ENCODE measurements at places on chromosomes 11 and 22. TPM values are rescaled to one million over a fixed set of nuclear protein-coding genes. Genes with fewer than 3 reads are reported as not detected.

Gene YAP1
- 142 TPM for total RNA-seq

Gene POU2AF1
- not detected for total RNA-seq

Gene CD151
- 108 TPM for total RNA-seq

Gene EFCAB6
- 2.3 TPM for total RNA-seq

Gene OR8U1
- total RNA-seq = not detected

Gene PICK1
- total RNA-seq = 24.0 TPM

Gene ASPHD2
- total RNA-seq = 4.5 TPM

GRCh38 chr11:67412495-67413179 is 2.8 kb upstream of the CARNS1 start:
- no peak overlapping the region for H3K27ac ChIP-seq
- H3K4me1 ChIP-seq = peaks cover 21% of the 10 kb centered on the region
- no peaks in the 10 kb centered on the region for H3K36me3 ChIP-seq
- H3K27me3 ChIP-seq = peaks cover 47% of the 10 kb centered on the region
- H3K4me3 ChIP-seq = no peak overlapping the region

DNA sequence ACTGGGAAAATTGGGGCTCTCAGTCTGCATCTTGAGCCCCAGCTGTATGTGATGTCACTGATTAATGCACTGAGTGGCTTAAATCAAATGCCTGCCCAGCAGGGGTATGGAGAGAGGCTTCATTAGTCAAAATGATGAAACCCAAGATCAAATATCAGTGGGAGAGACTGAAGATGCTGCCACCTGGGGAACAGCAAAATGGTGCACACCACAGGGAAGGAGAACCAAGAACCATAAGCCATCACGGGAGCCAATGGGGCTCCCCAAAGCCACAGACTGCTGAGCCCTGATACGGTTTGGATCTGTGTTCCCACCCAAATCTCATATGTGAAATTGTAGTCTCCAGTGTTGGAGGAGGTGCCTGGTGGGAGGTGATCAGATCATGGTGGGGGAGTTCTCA is 85.6 kb downstream of the CTTN start:
- H3K4me1 ChIP-seq = peaks cover 8% of the 10 kb centered on the region
- no peak for DNase-seq
- H3K4me3 ChIP-seq = no peak overlapping the region
- peaks cover 7% of the 10 kb centered on the region for H3K36me3 ChIP-seq

DNA sequence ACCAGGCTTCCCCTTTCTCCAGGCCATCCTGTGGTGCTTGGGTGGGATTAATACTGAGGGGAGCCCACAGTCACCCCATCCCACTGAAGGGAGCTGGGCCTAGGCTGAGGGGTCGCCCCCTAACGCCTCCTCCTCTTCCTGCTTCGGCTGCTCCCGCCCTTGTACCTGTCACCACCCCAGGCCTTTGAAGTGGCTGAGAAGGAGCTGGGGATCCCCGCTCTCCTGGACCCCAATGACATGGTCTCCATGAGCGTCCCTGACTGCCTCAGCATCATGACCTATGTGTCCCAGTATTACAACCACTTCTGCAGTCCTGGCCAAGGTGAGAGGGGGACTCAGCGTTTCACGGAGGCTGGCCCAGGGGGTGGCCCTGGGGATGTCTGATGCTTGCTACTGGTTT is 6.1 kb downstream of the MICALL1 start:
- H3K4me3 ChIP-seq = no peak overlapping the region
- H3K27me3 ChIP-seq = no peaks in the 10 kb centered on the region

- H3K4me3 ChIP-seq = no peak overlapping the region
- H3K27me3 ChIP-seq = peaks cover 24% of the 10 kb centered on the region
- peak overlapping the region; percentile 43 for H3K27ac ChIP-seq
- DNase-seq = no peak
- H3K36me3 ChIP-seq = no peaks in the 10 kb centered on the region
- no peaks in the 10 kb centered on the region for H3K4me1 ChIP-seq
Observed at GRCh38 chr22:22929381-22930221, 42.0 kb downstream of the IGLL5 start.

- H3K27me3 ChIP-seq = no peaks in the 10 kb centered on the region
- H3K36me3 ChIP-seq = no peaks in the 10 kb centered on the region
- H3K27ac ChIP-seq = no peak overlapping the region
- H3K4me1 ChIP-seq = peaks cover 3% of the 10 kb centered on the region
- no peak overlapping the region for H3K4me3 ChIP-seq
- DNase-seq = no peak
Observed at GRCh38 chr22:31393893-31394292, 5.5 kb upstream of the DRG1 start.

GRCh38 chr11:65852508-65853245 is 5.3 kb downstream of the CFL1 start:
- H3K27me3 ChIP-seq = peaks cover 57% of the 10 kb centered on the region
- peak overlapping the region; percentile 89 for H3K4me3 ChIP-seq
- no peak for DNase-seq
- H3K27ac ChIP-seq = no peak overlapping the region

- no peak overlapping the region for H3K27ac ChIP-seq
- no peak for DNase-seq
- peaks cover 6% of the 10 kb centered on the region for H3K4me1 ChIP-seq
- H3K27me3 ChIP-seq = no peaks in the 10 kb centered on the region
- no peak overlapping the region for H3K4me3 ChIP-seq
Observed at GRCh38 chr11:25900814-25901213, 431.1 kb upstream of the ANO3 start.

- H3K27me3 ChIP-seq = no peaks in the 10 kb centered on the region
- H3K27ac ChIP-seq = no peak overlapping the region
- peaks cover 29% of the 10 kb centered on the region for H3K4me1 ChIP-seq
- H3K36me3 ChIP-seq = peaks cover 10% of the 10 kb centered on the region
- H3K4me3 ChIP-seq = peak overlapping the region; percentile 91
Observed at GRCh38 chr22:49824185-49824925, 3.3 kb downstream of the BRD1 start.

- no peak for DNase-seq
- no peaks in the 10 kb centered on the region for H3K36me3 ChIP-seq
Observed at GRCh38 chr22:43482318-43482625, 70.5 kb downstream of the MPPED1 start.

- H3K27ac ChIP-seq = no peak overlapping the region
- peaks cover 10% of the 10 kb centered on the region for H3K36me3 ChIP-seq
- DNase-seq = no peak
- no peaks in the 10 kb centered on the region for H3K4me1 ChIP-seq
- no peak overlapping the region for H3K4me3 ChIP-seq
Observed at GRCh38 chr11:77617892-77618291, 19.7 kb downstream of the CLNS1A start.
